Hematopoietic multipotent progenitor cell (in vitro differentiated cells): ENCODE measurements at places on chromosomes 2 and 18.
A peak's percentile ranks its signal among the peaks of the same experiment; 100 is the strongest.

GRCh38 chr2:176160986-176161824 is 4.1 kb downstream of the HOXD3 start:
- DNase-seq, result no peak

GRCh38 chr18:53789376-53790247 is 434.9 kb downstream of the MBD2 start:
- DNase-seq, result no peak

DNA sequence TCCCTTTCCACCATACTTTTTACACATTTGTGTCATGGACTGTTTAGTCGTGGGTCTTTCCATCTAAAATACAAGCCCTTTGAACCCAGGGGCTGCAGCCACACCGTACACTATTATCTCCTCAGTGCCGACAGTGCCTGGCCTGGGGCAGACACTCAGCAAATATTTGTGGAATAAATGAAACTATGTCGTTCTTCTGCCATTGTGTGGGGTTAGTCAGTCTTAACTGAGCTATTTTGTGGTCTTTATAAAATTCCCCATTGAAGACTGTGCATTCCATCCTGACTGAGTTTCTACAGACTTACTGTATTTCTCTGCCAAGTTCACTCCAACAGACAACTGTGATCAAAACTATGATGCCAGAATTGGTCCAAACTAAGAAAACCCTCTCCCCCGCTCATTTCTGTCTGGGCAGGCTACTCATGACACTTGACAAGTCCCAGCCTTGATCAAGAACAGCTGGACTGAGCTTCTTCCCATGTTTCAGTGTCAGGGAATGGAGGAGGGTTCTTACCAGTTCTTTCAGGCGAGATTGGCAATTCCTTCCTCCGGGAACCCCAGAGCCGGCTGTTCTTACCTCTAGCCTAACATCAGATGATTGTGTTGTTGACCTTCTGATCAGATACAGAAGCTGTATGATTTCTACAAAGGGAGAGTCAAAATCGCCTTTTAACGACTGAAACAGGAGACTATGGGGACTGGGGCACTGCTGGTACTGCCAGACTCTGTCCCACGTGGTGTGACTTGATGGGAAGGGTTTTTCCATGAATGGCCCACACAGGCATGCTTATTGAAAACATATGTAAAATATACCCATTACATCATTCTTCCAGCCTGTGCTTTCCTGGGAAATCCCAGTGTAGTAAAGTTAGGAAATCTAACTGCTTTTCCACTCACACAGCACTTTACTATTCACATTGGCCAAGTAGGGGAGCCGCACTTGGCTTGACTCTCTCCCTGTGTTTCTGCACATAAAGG is 77.4 kb upstream of the NPAS2 start:
- no peak for DNase-seq

DNA sequence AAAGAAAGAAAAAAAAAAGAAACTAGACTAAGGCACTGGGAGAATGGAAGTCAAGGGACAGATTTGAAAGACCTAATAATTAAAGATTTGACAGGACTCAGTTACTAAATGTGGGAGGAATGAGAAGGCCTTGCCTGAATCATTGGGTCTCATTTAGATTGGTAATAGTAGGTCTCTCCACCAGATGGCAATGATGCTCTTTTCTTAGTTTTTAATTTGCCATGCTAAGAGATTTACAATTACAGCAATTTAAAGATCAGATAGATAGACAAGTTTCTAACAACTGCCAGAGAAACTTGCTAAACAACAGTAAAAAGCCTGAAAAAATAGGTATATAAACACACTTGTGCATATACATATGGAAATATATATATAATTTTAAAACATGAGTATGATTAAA is 153.0 kb downstream of the TMEM247 start:
- peak; percentile 76 for DNase-seq

- DNase-seq, result no peak
Observed at GRCh38 chr18:46419391-46420141, 237.5 kb downstream of the LOXHD1 start.

DNA sequence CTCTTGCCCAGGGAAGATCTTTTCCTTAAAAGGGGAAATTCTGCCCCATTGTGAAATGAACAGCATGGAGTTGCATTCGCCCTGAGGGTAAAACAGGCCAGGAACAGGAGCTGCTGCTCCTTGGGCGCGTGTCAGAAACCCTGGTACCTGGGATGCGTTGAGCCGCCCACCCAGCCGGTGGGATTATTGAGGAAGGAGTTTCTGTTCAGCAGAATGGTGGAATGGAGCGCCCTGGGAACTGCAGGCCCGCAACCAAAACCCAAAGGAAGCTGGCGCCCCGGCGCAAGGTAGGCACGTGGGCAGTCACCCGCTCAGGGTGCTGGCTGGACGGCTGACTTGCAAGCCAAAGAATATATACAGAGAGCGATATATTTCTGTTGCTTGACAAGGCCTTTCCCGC is 73.5 kb downstream of the MTCL1 start:
- DNase-seq, result no peak

DNA sequence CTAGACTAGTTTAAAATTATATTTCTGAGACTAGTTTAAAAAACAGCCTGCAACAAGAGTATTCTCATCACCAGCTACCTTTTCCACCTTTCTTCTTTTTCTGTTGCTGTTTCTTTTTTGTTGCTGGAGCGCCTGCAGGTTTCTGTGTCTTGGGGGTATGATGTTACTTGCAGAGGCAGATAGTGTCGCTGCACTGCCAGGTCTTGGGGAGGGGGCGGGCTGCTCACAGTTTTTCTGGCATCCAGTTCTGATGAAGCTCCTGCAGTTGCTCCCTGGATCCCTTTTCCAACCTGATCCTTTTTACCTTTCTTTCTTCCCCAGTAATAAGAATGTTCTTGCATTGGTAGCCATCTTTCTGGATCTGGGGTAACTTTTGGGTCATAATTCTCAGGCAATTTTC is 8.0 kb upstream of the C18orf32 start:
- DNase-seq, result no peak

DNA sequence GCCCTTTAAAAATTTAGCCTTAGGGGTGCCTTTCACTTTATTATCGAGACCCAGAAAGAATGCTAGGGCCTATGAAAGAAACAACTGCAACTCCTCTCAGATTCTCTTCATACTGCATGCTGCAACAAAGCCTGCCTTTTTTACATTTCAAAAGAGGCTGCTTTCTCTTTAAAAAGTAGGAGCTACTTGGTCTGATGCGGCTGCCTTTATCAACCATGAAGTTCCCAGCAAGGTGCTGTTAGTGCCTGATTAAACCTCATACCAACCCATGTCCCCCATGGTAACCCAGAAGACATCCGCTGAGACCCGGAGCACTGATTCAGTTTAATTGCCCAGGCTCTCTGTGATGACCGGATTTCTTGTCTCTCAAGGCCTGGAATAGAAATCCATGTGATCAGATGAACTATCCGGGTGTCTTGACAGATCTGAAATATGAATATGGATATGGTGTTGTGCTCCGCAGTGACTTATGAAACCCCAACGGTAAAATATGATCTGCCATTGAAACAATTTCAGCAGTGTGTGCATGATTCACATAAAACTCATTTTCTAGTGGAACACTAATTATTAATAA is 368.3 kb downstream of the ZNF521 start:
- no peak for DNase-seq

- DNase-seq, result no peak
Observed at GRCh38 chr18:49276680-49277079, 183.8 kb downstream of the DYM start.

DNA sequence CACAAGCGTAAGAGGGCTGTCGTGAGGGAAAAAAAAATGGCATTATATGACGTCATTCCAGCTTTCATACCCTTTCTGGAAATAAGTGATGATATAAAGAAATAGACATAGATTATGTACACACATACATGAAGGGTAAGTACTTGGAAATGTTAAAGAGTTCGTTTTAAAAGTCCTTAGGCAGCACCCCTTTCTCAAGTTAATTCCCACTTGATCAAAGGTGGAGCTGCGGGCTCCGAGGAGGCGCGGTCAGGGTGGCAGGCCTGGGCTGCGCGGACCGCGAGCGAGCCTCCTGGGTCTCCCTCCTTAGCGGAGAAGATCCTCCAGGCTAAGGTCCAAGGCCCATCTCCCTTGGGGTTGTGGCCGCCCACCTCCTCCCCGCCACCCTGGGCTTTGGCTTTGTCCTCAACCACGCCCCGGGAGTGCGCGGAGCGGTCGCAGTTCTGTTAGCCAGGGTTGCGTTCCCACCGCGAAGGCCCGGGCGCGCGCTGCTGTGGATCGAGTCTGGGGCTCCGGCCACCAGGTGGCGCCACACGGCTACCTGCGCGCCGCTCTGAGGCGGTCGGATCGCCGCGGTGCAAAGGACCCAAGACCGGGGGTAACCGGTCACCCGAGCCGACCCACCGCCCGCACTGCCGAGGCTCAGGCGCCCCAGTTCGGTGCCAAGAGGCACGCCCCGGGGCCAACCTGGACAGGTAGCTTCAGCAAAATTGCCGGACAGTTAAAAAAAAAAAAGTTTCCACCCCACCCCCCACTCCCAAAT is 66.8 kb downstream of the HNRNPLL start:
- peak; percentile 79 for DNase-seq

DNA sequence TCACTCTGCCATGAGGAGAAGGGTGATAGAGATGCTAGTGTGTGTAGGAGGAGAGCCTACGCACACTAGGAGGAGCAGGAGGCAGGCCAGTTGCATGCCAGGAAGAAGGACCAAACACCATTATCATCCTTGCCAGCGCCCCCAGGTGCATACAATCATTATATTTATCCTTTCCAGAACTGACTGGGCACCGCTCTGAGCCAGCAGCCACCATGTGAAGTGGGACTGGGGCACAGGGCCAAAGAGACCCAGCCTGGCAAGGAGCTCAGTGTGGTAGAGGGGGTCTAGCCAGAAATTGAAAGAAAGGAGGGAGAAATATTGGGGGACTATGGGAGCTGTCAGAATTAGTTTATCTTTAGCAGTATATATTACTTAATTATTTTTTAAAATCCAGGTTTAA is 8.3 kb upstream of the GPR148 start:
- no peak for DNase-seq

- no peak for DNase-seq
Observed at GRCh38 chr2:168030862-168031624, 216.4 kb downstream of the STK39 start.

DNA sequence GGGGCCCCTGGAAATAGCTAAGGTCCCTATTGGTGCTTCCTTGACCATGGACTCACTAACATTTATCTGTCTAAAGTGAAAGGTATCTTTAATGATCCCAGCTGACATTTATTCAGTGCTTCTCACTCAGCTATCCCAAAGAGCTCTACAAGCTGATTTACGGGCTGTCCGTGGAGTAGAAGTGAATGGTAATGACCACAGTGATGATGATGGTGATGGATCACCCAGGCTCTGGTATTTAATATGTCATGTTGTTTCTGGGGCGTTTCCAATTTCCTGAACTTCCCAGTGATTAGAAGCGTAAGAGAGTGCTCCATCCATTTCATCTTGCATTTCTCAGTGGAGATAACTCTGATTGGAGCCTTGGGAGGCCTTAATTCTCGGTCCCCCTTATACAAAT is 304.3 kb downstream of the HRH4 start:
- no peak for DNase-seq

DNA sequence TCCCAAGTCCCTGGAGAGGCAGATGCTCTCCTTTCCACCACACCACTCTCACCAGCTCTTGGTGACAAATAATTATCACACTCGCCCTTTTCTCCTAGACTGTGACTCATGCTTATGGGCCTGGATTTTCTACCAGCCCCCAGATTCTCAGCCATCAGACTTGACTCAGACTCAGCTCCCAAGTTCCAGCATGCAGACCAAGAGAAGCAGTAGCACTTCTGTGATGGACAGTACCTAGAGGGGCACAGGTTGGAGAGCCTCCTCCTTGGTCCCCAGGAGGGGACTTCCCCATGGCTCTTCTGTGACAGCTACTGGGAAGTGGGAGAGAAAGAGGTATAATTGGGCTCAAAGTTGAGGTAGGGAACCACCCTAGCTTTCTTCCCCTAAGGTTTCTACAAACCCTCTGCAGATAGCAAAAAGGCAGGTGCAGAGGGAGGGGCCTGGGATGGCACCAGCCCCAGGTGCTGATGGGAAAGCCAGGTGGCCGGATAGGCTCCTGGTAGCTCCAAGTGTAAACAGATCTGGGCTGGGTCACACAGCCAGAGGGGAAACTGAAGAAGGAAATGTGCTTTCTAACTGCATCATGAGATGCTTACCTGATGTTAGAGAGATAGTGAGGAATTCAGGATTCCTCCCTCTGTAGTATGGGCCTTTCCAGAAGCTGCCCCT is 4.1 kb downstream of the TCF23 start:
- DNase-seq, result no peak

- no peak for DNase-seq
Observed at GRCh38 chr2:75464348-75464946, 96.3 kb downstream of the EVA1A start.

- no peak for DNase-seq
Observed at GRCh38 chr2:216508229-216508628, 9.6 kb downstream of the RPL37A start.

DNA sequence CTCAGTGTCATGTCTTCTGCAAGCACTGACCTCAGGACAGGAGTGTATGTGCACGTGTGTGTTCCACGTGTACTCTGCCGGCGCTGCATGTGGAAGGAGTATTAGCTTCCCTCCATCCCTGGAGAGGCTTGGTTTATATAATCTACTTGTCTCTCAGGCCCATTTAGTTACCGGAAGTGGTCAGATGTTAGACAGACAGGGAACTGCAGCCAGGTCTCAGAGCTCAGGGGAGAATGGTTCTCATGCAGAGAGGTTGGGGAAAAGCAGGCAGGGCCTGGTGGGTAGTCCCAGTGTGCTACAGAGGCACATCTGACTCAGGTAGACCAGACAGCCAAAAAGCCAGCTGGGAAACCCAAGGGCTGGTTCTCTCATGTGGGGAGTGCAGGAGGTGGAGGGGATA is 167.9 kb downstream of the CTIF start:
- DNase-seq, result no peak

GRCh38 chr2:75466708-75467311 is 93.9 kb downstream of the EVA1A start:
- DNase-seq, result peak; percentile 9

GRCh38 chr2:58914733-58915505 is 673.8 kb upstream of the FANCL start:
- DNase-seq, result no peak

DNA sequence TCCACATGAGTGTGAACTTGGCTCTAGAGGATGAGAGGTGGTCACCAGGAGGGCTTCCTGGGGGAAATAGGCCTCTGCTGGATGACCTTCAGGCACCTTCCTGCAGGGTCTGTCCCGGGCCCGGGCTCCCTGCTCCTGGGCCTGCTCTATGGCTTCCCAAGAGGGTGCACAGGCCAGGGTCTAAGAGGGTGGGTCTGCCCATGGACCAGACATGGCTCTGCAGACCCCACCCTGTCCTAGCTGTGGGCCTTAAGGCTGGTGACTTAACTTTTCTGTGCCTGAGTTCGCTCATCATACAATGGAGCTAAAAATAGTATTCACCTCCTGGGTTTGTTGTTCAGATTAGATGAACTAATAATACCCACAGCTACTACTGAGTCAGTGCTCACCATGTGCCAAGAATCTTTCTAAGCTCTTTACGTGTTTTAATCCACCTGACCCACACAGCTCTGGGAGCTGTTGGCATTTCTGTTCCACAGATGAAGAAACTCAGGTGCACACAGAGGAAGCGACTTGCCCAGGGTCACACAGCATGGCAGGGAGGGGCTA is 14.4 kb downstream of the INHBB start:
- no peak for DNase-seq
